Activated naive CD4-positive, alpha-beta T cell treated with anti-CD3 and anti-CD28 coated beads, Interleukin-2, amount 50 U/mL, for 72 hours (primary cell): ENCODE measurements at places on chromosomes 1 and 21. TPM values are rescaled to one million over a fixed set of nuclear protein-coding genes. Genes with fewer than 3 reads are reported as not detected.

LAMB3 gene
- 1.6 TPM for total RNA-seq

GRCh38 chr1:93004566-93005251 lies 43.4 kb upstream of the DIPK1A start:
- DNase-seq: no peak

DNA sequence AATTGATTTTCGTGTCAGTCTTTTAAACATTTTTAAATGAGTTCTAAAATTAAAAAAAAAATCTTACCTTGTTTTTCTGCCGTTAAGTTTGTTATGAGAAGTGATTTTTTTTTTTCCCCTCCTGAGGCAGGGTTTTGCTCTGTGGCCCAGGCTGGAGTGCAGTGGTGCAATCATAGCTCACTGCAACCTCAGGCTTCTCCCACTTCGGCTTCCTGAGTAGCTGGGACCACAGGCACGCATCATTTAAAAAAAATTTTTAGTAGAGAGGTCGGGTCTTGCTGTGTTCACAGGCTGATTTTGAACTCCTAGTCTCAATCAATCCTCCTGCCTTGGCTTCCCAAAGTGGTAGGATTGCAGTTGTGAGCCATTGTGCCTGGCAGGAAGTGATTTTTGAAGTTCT lies 41.1 kb downstream of the MTR start:
- no peak for DNase-seq

DAB1 gene
- total RNA-seq: 0.14 TPM

DNA sequence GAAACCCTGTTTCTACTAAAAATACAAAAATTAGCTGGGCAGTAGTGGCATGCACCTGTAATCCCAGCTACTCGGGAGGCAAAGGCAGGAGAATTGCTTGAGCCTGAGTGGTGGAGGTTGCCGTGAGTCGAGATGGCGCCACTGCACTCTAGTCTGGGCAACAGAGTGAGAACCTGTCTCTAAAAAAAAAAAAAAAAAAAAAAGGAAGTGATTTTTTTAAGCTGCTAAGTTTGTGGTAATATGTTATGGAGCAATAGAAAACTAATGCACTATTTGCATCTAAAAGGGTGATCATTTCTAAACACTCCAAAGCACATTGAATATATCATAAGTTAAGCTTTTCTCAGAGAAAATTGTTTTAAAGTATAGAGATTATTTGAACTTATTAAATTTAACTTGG lies 244.8 kb upstream of the SPAG17 start:
- DNase-seq: no peak

GRCh38 chr1:244041466-244042120 lies 9.5 kb upstream of the ZBTB18 start:
- DNase-seq: no peak

DNA sequence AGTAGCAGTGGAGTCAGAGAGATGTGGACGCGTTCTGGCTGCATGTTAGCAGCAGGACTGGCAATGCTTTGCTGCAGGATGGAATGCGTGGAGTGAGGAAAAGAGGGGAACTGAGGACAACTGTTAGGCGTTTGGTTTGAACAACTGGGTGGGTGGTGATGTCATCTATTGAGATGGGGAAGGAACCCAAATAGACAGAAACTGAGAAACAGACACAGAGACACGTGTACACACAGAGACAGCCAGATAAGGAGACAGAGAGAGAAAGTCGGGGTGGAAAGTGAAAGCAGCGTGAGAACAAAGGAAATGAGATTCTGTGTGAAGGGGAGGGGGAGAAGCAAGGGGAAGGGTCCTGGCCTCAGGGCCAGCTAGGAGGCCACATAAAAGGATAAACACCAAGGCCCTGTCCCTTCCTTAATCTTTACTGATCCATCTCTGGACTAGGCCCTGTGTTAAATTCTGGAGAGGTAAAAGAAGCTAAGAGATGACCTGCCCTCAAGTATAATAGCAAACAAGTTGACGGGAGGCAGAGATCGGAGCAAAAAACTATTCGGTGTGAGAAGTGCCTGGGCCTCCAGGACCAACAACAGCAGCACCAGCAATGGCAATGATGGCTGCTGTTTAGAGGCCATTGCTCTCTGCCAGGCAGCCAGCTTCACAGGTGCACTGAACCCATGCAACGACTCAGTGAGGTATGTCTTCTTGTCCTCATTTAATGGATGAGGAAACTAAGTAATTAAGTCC lies 31.6 kb downstream of the VWA5B1 start:
- no peak for DNase-seq

GRCh38 chr1:182083851-182084486 lies 22.5 kb upstream of the ZNF648 start:
- no peak for DNase-seq

- peak; percentile 41 for DNase-seq
Measured at GRCh38 chr1:8152731-8153702, 126.9 kb upstream of the ERRFI1 start.

DNA sequence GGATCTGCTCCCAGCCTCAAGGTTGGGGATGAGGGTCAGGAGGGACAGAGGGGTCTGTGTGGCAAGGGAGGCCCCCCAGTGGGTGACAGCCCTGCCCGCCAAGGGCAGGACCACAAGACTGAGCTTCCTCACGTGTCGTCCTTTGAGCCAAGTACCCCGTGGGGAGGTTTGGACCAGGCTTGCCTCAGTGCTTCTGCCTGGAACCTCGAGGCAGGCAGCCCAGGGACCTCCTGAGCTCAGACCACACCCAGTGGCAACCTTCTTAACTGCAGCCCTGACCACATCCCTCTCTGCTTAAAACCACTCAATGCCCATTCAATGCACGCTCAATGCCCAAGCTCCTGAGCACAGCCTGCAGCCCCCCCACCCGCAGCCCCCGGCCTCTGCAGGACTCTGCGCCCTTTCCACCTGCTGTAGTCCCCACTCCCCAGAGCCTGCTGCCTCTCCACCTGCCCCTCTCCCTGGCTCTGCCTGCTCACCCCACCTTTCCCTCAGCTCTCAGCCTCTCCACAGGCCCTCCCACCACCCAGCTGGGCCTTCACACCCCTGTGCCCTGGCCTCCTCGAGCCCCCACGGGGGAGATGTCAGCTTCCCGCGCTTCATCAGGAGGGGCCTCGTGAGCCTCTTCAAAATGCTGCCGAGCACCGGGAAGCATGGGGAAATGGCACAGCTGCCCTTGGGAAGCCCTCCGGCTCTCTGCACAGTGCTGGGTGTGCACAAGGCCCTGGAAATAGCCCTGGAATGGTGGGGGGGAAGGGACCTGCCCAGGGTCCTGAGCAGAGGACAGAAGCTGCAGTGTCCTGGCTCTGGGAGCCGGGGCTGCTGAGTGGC lies 129.3 kb upstream of the VAMP3 start:
- no peak for DNase-seq

DNA sequence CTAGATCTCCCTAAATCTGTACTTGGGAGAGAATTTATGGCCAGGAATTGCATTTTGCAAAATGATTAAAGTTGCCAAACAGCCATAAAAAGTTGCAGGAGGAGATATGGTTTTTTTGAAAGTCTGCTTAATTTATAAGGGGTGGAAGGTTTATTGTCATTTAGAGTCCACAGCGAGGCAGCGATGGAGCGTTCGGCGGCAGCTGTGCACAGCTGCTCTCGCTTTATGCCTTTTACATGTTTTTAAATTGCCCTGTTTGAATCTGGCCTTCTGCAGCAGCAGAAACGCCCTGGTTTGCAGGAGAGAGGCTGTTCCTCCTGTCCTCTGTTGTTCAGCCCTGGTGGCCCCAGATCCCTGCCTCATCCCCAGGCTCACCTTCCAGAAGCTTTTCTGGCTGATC lies 144.9 kb upstream of the POU3F1 start:
- no peak for DNase-seq

RGS13 gene
- total RNA-seq: not detected

DNA sequence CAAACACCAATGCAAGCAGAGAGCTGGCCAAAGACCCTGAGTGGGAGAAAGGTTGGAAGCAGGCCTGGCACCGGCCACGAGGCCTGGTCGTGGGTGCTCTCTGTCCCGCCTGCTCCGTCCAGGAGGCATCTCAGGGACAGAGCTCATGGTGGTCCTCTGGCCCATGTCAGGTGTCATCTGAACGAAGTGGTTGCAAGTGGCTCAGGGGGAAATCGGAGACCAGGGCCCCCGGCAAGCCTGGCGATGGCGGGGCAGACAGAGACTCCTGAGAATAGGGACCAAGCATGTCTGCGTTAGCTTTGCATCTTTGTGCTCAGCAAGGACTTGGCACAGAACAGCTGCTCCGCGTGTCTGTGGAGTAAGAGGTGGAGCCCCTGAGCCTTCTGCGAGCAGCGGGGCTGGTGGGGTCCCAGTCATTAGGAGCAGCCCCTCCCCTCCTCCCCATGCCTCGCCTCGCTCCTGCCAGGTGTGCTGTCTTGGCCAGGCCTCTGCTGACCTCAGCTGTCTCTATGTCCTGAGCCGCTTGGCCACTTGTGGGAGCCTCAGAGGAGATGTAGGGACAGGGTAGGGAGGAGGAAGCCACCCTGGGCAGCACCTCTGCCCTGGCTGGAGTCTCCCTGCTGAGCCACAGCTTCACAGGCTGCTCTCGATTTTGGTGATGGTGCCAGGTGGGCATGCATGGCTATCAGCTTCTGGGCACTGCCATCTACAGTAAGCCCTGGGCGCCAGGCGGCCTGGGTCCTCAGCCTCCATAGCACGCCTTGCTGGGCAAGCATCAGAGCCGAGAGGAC lies 362.9 kb upstream of the VAMP3 start:
- no peak for DNase-seq

GRCh38 chr1:111275079-111275478 lies 15.6 kb upstream of the CHIA start:
- peak; percentile 60 for DNase-seq

C1QTNF12 gene
- total RNA-seq: 17.7 TPM

OR6F1 gene
- not detected for total RNA-seq

FOXD3 gene
- not detected for total RNA-seq

- no peak for DNase-seq
Measured at GRCh38 chr1:209629621-209630382, 22.4 kb downstream of the LAMB3 start.

DNA sequence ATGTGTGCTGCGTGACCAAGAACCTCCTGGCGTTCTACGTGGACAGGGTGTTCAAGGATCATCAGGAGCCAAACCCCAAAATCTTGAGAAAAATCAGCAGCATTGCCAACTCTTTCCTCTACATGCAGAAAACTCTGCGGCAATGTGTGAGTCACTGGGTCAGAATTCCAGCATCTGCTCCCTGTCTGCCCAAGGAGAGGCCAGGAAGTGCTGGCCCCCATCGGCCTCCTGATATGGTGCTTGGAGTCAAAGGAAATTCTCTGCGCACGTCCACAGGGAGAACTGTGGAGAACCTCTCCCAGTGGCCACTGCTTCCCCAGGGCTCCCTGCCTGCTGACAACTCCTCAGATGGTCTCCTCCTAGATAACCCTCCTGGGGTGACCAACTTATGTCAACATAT lies 25.6 kb upstream of the IL20 start:
- DNase-seq: no peak
